ENCODE measurements at places on chromosomes 2 and 18.

DNA sequence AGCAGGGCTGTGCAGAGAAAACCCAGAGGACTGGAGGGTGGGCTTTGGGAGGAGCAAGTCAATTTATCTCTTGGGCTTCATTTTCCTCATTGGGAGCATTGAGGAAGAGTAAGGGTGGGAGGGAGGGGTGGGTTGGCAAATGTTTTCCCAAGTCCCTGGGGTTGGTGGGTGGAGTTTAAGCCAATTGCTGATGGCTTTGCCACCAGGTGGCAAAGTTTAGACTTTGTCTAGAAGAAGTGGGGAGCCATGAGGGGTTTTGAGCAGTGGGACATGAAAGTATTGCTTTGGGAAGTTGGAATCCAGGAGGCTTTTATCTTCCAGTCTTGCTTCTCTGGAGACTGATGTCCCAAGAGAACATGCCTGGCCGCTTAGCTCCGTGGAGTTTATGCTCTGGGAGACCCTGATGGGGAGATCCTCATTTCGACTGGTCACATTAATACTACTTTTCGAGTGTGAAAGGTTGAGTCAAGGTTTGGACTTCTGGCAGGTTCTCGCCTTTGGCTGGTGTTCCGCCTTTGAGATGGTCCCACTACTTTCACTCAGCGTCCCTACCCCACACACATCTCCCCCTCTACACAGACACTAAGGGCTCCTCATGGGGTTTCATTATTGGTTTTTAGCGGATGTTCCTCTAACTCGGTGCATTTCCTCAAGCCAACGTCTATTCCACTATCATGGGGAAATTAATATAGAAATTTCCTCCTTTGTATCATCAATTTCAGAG lies 126.7 kb downstream of the PRKCE start:
- DNase-seq, result no peak

- no peak for DNase-seq
Observed at GRCh38 chr2:101679801-101680487, 17.6 kb upstream of the MAP4K4 start.

GRCh38 chr2:28801726-28802125 lies 8.9 kb upstream of the SPDYA start:
- no peak for DNase-seq

DNA sequence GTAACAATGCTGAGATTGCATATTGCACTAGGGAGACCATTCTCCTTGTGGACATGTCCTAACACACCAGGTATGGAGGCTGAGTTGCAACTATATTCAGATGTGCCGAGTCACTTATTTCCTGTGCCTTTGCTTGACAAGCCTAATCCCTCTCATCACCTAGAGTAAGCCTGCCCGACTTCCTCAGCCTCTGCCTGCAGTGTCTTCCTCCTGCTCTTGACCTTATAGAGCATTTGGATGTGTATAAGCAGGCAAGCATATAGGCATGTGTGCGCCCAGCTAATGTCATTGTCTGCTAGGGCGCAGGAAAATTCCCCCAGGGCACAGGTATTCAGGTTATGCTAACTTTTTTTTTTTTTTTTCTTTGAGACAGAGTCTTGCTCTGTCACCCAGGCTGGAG lies 316.9 kb downstream of the CDH2 start:
- no peak for DNase-seq

DNA sequence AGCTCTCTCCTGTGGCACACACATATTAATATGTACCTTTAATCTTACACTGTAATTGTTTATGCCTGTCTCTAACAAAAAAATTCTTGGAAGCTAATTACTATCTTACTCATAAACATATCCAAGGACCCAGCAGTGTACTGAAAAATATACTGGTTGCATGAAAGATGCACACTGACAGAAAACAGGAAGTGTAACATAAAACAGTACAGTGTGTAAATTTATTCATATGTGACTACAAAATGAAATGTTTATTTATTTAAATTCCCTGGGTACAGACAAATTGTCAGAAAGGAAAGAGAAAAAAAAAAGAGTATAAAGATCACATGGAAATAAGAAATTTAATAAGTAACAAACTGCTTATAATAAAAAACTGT lies 28.5 kb downstream of the TMEM131 start:
- DNase-seq, result no peak

DNA sequence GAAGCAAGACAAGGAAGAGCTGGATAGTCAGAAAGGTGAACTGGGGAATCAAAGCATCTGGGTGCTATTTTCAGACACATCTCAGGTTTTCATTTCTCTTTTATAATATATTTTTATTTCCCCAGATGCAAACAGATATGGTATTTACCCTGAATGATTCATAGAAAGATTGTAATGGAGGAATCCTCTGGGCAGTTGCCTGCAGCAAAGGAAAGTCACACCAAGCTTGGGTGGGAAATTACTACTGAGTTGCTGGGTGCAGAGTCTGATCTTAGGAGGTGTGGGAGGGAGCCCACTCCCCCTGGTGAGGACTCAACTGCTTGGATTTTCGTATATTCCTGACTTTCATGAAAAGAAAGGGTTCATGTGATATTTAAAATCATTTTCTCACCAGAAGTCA lies 2.1 kb downstream of the EFR3B start:
- DNase-seq, result no peak

DNA sequence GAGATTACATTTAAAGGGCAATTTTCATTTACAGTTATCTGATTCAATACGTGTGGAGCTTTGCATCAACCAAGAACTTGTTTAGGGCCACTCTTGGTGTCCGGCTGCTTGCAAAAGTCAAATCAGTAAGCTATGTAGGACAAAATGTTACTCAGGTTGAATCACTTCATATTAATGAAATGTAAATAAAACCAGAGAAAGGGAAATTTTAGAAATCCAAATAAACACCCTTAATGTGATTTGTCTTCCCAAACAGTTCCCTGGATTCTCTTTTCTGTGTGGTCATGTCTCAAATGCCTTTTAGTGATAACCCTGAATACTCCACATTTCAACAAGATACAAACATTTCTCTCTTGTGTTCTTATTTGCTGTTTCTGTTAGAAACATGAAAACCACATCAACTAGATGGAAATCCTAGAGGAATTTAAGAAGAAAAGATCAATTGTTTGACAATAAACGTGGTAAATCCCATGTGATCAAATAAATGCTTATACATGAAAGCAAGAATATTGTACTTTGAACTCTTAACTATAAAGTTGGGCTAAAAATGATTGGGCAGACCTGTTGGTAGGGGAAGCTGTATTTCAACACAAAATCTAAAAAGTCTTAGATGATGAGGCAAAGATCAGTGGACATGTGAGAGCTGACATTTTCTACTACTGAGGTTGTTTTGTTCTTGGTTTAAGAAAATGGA lies 101.3 kb downstream of the CDC42EP3 start:
- DNase-seq, result no peak

- DNase-seq, result no peak
Observed at GRCh38 chr2:36002941-36003340, 352.6 kb upstream of the CRIM1 start.

- DNase-seq, result no peak
Observed at GRCh38 chr2:159204381-159205144, 81.9 kb downstream of the WDSUB1 start.

GRCh38 chr2:223723954-223724411 lies 113.4 kb downstream of the AP1S3 start:
- no peak for DNase-seq

DNA sequence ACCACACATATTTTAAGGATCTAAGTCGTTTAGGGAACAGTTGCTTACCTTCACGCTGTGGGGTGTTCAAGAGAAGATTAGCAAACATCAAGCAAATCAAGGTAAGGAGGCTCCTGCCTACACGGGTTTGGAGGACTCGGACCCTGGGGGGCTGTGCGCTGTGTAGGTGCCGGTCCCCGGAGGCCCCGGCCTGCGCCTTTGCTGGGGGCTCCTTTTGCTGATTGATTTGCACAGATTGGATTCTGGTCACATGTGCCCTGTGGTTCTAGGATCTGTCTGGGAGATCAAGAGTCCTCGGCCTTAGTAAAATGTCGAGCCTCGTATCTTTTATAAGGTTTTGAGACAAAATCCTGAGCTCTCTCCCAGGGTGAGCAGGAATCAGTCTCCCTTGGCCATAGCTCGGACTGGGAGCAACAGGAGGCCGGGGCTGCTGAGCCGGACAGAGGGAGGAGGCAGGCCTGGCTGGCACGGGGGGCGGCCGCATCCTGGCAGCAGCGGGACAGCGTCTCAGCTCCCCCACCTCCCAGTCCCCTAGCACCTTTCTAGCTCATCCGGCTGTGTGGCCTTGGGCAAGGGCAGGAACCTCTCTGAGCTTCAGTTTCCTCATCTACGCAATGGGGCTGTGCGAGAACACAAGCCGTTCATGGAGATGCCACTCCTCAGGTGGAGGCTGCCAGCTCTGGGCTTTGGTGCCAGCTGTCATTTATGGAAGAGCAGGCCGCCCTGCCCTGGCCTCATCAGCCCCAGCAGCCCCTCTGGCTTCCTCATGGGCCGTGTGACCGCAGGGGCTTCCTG lies 147.2 kb downstream of the MBP start:
- no peak for DNase-seq

DNA sequence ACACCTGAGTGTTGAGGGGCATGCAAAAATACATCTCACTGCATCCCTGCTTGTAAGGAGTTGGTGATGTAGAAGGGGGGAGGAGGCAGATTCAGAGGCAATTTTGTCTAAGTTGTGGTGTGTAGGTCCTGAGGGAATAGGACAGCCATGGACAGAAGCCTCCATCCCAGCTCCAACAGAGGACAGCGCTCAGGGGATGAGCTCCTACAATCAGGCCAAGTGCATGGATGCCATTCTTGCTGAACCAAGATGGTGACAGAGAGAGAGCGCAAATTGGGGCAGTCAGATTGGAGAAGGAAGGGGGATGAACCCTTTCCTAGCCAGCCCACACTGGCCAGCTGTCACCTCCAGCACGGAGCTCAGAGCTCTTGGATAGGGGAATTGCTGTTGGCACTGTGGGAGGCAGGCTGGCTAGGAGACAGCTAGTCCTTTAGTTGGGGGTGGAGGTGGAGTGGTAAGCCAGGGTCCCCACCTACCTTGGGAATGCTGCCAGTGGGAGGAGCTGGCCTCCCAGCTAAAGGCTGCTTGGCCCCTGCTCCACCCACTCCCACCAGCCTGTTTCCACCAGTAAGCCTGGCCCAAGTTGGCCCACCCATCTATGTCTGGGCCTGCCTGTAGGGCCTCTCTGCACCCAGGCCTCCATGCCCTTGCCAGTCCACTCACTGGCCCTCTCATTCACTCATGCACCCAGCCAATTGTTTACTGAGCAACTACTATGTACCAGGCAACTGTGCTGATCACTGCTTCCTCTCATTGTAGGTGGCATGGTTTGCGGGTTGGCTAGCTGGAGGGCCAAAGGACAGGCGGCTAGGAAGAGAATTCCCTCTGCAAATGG lies 2.5 kb upstream of the PER2 start:
- DNase-seq, result no peak

- DNase-seq, result no peak
Observed at GRCh38 chr18:46130061-46130460, 25.9 kb downstream of the HAUS1 start.

Data from stimulated activated CD8-positive, alpha-beta memory T cell treated with anti-CD3 and anti-CD28 coated beads, Interleukin-2, amount 100 ng/mL, for 1 hour (primary cell).